ENCODE measurements at places on chromosomes 16 and 17.

DNA sequence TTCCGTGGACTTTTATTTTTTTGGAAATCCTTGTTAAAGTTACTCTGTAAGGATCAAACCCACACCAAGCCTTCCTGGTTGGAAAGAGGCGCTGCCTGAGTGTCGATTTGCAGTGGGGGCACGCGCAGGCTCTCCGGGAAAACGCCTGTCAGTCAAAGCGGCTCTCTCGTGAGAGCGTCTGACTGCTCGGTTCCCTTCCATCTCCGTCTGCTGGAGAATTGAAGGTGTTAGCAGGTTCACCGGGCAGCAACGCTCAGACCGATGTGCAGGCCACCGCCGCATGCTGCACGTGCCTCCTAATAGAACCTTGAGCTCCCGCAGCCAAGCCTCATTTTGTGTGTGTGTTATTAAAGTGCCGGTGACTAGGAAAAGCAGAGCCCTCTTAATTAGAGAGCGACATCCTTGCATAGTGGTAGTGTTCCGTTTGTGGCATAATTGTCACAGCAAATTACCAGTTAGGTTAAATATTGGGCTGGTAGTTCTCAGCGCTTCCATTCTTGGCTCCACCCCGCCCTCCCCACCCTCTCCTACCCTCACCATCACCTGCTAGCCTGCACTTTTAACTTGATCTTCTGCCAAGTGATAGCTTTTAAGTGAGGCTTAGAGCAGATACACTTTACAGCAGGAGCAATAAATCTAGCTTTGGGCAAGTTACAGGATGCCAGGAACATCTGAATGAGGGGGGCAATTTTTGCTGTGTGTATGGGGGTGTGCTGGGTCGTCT lies 75.5 kb downstream of the RPA1 start:
- DNase-seq = peak; percentile 14

- no peak for DNase-seq
Measured at GRCh38 chr17:1112875-1113274, 66.9 kb downstream of the ABR start.

GRCh38 chr16:1580256-1580655 lies 31.6 kb downstream of the IFT140 start:
- DNase-seq = no peak

- no peak for DNase-seq
Measured at GRCh38 chr17:40857535-40857934, 9.5 kb downstream of the KRT12 start.

GRCh38 chr16:53792161-53792951 lies 88.4 kb downstream of the FTO start:
- no peak for DNase-seq

DNA sequence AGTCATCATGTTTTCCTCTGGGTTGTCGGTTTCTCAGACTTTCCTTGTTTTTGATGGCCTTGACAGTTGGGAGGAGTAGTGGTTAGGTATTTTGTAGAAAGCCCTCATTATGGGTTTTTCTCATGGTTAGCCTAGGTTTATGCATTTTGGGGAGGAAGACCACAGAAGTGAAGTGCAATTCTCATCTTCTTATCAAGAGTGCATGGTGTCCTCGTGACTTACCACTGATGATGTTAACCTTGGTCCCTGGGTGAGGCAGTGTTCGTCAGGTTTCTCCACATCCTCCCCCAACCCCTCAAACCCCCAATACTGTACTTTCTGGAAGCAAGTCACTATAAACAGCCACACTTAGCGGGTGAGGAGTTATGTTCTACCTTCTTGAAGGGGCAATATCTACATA lies 42.3 kb downstream of the BPTF start:
- peak; percentile 10 for DNase-seq

- DNase-seq = no peak
Measured at GRCh38 chr17:81399481-81400153, 4.4 kb downstream of the BAHCC1 start.

GRCh38 chr16:3035972-3036725 lies 595 bp downstream of the BICDL2 start:
- no peak for DNase-seq

Measured in common myeloid progenitor, CD34-positive (primary cell).